T-helper 2 cell treated with Interferon-gamma antibody and Interleukin-4, amounts not matched to agents 5 μg/mL and 100 μg/mL, for 36 hours (primary cell): ENCODE measurements at places on chromosomes 4 and X.

- DNase-seq = no peak
These were observed 66.1 kb downstream of the AGTR2 start for GRCh38 chrX:116236666-116237065.

DNA sequence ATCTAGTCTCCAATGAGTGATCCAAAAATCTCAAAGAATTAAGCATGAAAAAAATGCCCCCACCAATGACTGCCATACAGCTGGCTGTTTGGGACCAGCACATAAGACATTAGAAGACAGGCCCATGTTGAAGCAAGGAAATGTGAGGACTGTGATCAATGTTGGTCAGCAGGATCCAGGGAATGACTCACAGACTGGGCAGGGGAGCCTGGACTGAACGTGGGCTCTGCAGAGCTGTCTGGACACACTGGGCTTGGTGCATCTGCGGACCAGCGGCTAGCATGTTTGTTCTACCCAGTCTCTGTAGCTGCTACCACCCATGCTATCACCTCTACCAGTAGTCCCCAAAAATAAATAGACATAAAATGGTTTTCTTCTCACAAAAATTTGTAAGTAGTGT, 108.6 kb downstream of the PALLD start:
- no peak for DNase-seq

DNA sequence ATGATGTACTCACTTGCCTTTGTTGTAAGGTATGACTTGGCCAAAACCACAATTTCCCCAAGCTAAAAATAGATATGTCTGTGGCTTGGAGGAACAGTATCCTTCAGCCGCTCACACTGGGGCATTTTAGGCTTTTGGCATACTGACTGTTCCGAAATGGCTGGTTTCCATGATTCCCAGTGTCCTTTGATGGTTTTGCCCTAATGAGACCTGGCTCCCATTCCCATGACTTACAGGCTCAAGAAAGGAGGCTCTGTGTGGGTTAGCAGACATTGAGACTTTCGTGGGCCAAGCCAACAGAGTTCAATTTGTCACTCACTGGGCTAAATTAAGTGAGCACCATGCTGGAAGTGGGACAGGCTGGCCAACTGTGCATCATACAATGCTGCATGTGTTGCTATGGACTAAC, 150.6 kb downstream of the CEP135 start:
- no peak for DNase-seq

DNA sequence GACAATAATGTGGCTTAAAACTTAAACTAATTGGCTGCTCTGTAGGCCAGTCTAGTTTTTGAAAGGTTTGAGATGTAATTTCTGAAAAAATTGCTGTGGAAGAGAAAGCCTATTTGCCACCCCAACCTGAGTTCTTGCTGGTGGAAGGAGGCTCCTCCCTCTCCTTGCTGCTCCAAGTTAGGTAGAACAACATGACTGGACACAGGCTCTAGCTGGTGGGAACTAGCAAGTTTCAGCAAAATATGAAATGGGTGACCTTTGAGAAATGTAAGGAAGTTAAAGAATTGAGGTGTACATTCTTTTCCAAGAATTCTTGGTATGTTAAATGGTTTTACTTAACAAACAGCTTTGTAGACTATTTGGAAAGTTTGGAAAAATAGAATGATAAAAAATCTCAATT, 8.0 kb downstream of the RPL34 start:
- no peak for DNase-seq
